Naive thymus-derived CD8-positive, alpha-beta T cell (primary cell): ENCODE measurements at places on chromosomes 5 and 9.

- H3K4me1 ChIP-seq = no peaks in the 10 kb centered on the region
- no peak overlapping the region for H3K27ac ChIP-seq
- DNase-seq = no peak
- no peaks in the 10 kb centered on the region for H3K36me3 ChIP-seq
Measured at GRCh38 chr5:132666310-132667123, 7.3 kb upstream of the IL4 start.

GRCh38 chr5:142289708-142290576 is 34.9 kb downstream of the SPRY4 start:
- no peak overlapping the region for H3K27ac ChIP-seq
- no peak for DNase-seq
- H3K36me3 ChIP-seq = no peaks in the 10 kb centered on the region
- H3K4me3 ChIP-seq = no peak overlapping the region

GRCh38 chr5:174532455-174533453 is 191.6 kb upstream of the MSX2 start:
- H3K27ac ChIP-seq = no peak overlapping the region
- H3K4me3 ChIP-seq = no peak overlapping the region
- DNase-seq = no peak
- peaks cover 30% of the 10 kb centered on the region for H3K27me3 ChIP-seq

GRCh38 chr5:982377-983237 is 26.0 kb upstream of the NKD2 start:
- no peak for DNase-seq
- H3K4me1 ChIP-seq = peaks cover 10% of the 10 kb centered on the region
- H3K27ac ChIP-seq = no peak overlapping the region
- no peak overlapping the region for H3K4me3 ChIP-seq
- H3K36me3 ChIP-seq = peaks cover 6% of the 10 kb centered on the region

GRCh38 chr9:132717326-132717945 is 47.2 kb downstream of the GTF3C4 start:
- peaks cover 26% of the 10 kb centered on the region for H3K27me3 ChIP-seq
- no peak for DNase-seq
- H3K36me3 ChIP-seq = no peaks in the 10 kb centered on the region
- H3K4me3 ChIP-seq = no peak overlapping the region

GRCh38 chr5:43362725-43363435 is 49.3 kb downstream of the CCL28 start:
- H3K27me3 ChIP-seq = no peaks in the 10 kb centered on the region
- peaks cover 15% of the 10 kb centered on the region for H3K36me3 ChIP-seq
- H3K4me3 ChIP-seq = no peak overlapping the region
- DNase-seq = no peak

- H3K36me3 ChIP-seq = peaks cover 71% of the 10 kb centered on the region
- H3K4me3 ChIP-seq = no peak overlapping the region
- DNase-seq = no peak
- H3K4me1 ChIP-seq = peaks cover 5% of the 10 kb centered on the region
- H3K27ac ChIP-seq = no peak overlapping the region
Measured at GRCh38 chr5:71533142-71533541, 54.0 kb upstream of the MCCC2 start.

DNA sequence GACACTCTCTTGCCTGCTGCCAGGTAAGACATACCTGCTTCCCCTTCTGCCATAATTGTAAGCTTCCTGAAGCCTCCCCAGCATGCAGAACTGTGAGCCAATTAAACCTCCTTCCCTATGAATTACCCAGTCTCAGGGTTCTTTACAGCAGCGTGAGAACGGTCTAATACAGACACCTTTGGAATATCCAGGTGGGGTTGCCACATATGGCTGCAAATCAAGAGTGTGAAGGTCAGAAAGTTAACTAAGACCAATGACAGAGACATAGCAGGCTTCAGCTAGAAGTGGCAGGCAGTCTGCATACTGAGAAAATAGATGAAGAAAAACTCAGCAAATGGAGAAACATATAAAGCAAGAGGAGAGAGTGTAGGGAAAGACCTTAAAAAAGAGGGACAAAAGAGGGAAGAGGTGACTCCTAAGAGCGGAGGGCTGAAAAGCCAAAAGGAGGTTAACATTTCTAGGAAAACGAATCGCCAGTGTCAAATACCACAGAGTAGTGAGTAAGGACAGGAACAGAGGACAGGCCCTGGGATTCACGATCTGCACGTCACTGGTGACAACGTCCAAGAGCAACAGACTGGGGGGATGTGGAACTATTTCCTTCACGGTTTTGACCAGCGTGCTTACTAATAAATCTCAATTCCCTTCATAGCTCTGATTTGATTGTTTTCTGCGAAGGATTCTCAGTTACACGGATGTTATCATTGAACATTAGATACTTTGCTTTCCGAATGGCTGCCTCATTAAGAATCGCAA is 1.7 kb upstream of the ACO1 start:
- no peak for DNase-seq
- H3K27me3 ChIP-seq = peaks cover 16% of the 10 kb centered on the region
- H3K4me1 ChIP-seq = peaks cover 34% of the 10 kb centered on the region

DNA sequence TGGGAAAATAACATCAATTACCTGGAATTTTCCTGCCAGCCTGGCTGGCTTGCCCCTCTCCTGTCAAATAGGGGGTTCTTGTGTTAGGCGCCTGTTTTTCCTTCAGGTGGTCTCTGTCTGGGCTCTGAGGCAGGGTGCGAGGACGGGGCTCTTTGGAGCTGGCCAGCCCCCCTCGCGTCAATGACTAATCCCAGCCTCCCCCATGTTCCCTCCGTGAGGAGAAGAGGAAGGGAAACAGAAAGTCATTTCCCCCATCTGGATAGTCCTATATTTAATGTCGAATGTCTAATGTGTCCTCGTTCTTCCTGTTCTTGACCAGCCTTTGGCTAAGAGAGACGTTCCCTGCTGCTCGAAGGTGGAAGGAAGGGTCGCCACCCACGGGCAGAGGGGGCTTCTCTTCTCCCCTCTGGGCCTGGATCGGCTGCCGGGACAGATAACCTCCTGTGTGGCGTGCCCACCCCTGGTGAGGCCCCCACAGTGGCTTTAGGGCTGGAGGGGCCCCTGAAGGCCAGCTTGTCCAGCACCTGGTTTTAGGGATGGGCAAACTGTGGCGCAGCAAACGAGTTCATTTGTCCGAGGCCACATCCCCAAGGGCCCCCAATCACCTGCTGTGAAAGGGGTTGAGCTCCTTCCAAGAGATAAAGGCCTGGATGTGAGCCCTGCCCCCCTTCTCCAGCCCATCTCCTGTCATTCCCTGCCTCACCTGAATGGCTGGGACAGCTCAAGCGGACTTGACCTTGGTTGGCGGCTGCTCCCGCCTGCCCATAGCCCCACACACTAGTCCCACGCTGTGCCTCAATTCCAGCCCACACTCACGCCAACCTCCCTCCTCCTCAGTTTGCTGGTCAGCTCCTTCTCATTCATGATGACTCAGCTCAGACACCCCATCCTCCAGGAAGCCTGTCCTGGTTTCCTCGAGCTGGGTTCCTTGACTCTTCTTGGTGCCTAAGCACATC is 35.9 kb upstream of the UNC5A start:
- no peak overlapping the region for H3K4me3 ChIP-seq
- no peaks in the 10 kb centered on the region for H3K4me1 ChIP-seq
- peaks cover 13% of the 10 kb centered on the region for H3K27me3 ChIP-seq
- no peak for DNase-seq
- peaks cover under 1% of the 10 kb centered on the region for H3K36me3 ChIP-seq
- H3K27ac ChIP-seq = no peak overlapping the region

GRCh38 chr9:128022886-128023285 is 42.1 kb upstream of the EEIG1 start:
- H3K4me3 ChIP-seq = no peak overlapping the region
- H3K36me3 ChIP-seq = no peaks in the 10 kb centered on the region
- peaks cover 80% of the 10 kb centered on the region for H3K4me1 ChIP-seq
- H3K27me3 ChIP-seq = no peaks in the 10 kb centered on the region
- H3K27ac ChIP-seq = peak overlapping the region; percentile 96
- DNase-seq = no peak

GRCh38 chr9:1411826-1412225 is 361.7 kb downstream of the DMRT2 start:
- no peak for DNase-seq
- no peak overlapping the region for H3K4me3 ChIP-seq
- no peaks in the 10 kb centered on the region for H3K36me3 ChIP-seq
- H3K27me3 ChIP-seq = peaks cover 2% of the 10 kb centered on the region

GRCh38 chr5:123138774-123139173 is 49.7 kb downstream of the PRDM6 start:
- no peak overlapping the region for H3K27ac ChIP-seq
- peaks cover 21% of the 10 kb centered on the region for H3K27me3 ChIP-seq
- H3K36me3 ChIP-seq = no peaks in the 10 kb centered on the region
- DNase-seq = no peak
- no peaks in the 10 kb centered on the region for H3K4me1 ChIP-seq
- no peak overlapping the region for H3K4me3 ChIP-seq

GRCh38 chr5:66813306-66813705 is 217.1 kb downstream of the MAST4 start:
- H3K36me3 ChIP-seq = no peaks in the 10 kb centered on the region
- no peaks in the 10 kb centered on the region for H3K4me1 ChIP-seq
- no peak for DNase-seq
- H3K27ac ChIP-seq = no peak overlapping the region
- H3K4me3 ChIP-seq = no peak overlapping the region

- no peaks in the 10 kb centered on the region for H3K36me3 ChIP-seq
- no peak for DNase-seq
- peaks cover 2% of the 10 kb centered on the region for H3K27me3 ChIP-seq
- H3K27ac ChIP-seq = no peak overlapping the region
Measured at GRCh38 chr5:107564931-107565372, 105.8 kb downstream of the EFNA5 start.

- H3K27me3 ChIP-seq = peaks cover 16% of the 10 kb centered on the region
- H3K36me3 ChIP-seq = no peaks in the 10 kb centered on the region
Measured at GRCh38 chr5:176178789-176179188, 59.4 kb upstream of the SIMC1 start.

DNA sequence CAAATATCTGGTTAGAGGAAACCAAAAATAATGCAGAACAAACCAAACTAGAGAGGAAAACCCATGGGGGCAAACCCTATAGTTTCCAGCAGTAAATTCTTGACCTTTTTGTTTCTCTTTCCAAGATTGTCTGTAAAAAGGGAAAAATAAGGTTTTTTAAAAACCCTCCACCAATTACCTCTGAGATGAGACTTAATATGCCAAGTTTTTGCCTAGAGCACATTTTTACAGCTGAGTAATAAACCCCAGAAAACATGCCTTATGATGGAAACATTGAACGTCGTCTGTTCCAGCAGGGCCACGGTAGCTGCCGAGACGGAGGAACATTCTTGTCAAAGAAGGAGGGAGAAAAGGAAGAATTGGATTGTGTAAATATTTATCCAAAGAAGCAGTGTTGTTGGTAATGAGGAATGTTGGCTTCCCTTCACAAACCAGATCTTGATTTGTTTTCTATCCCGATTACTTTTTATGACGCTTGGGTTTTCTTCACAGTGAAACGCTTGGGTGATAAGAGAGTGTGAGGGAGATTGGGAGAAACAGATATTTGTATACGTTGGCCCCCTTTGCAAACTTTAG is 17.3 kb upstream of the MSX2 start:
- no peaks in the 10 kb centered on the region for H3K4me1 ChIP-seq
- no peaks in the 10 kb centered on the region for H3K36me3 ChIP-seq
- no peak overlapping the region for H3K4me3 ChIP-seq
- H3K27me3 ChIP-seq = peaks cover 18% of the 10 kb centered on the region
- no peak for DNase-seq
- no peak overlapping the region for H3K27ac ChIP-seq
